ENCODE measurements at places on chromosomes 6 and 20.

GRCh38 chr20:58117944-58118343 lies 110.5 kb downstream of the ANKRD60 start:
- DNase-seq, result no peak

- no peak for DNase-seq
These were observed 83.8 kb downstream of the ATXN1 start for GRCh38 chr6:16677458-16677857.

DNA sequence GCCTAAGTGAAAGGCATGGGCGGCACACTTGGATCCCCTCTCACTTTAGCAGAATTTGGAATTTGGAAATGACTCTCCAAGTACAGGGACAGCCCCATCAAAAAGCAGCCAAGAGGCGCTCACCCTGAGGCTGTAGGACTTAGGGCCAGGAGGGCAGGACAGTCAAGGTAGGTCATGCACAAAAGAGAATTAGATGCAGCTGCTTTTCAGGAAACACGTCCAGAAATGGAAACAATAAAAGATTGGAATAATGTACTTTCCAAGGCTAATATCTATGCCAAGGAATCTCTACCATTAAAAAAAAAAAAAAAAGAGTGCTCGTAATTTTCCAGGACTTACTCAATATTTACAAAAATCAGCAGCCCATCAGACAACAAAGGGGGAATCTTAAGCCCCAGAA lies 19.9 kb downstream of the PREP start:
- DNase-seq, result no peak

GRCh38 chr6:150417899-150418826 lies 49.4 kb downstream of the IYD start:
- DNase-seq, result no peak

DNA sequence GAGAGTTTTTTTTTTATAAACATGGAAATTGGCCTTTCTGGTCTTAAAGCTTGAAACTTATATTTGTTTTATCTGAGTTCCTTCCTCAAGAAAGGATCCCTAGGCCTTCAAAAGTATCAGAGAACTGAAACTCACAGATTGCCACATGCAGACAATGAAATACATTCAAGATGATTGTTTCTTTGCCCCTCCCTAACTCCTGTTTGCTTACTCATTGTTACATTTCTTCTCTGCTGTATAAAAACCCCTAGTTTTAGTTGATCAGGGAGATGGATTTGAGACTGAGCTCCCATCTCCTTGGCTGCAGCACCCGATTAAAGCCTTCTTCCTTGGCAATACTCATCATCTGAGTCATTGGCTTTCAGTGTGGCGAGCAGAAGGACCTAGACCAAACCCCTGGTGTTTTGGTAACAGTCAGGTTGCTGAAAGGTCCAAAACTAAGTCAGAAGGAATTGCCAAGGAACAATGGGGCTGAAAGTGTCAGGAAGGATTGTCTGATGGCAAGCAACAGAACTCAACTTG lies 132.3 kb upstream of the SULF2 start:
- DNase-seq, result no peak

GRCh38 chr6:36858407-36858981 lies 16.1 kb downstream of the PPIL1 start:
- DNase-seq, result no peak

- DNase-seq, result no peak
These were observed 52.8 kb upstream of the FILIP1 start for GRCh38 chr6:75546381-75546780.

DNA sequence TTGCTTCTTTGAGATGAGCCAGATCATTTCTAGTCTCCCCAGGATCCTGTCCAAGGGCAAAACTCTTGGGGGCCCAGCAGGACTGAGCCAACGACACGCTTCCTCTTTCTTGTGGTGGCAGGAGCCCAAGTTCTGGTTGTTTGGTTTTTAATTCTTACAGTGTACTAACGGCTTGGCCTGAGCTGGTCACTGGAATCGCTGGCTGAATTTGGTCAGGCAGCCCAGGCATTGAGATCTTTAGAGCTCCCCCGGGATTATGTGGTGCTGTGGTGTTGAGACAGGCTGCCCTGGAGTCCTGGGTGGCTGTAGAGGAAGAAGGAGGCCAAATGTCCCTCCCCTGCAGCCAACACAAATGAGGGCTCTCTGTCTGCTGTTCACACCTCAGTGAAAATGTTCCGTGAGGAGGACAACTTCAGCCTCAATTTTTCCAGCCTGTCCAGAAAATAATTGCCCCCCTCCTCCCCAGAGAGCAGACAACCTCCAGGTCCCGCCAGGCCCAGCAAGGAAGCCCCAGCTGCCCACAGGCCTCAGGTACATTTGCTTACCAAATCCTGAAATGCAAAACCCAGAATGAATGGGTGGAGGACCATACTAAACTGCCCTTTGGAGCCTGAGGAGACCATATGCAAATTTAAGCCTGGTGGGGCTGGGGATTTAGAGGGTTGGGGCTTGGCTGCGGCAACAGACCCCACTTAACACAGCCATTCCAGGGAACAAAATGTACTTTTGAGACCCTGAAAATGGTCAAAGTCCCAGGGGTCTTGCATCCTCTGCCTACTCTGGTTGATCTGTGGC lies 23.6 kb downstream of the BNIP5 start:
- no peak for DNase-seq

- no peak for DNase-seq
These were observed 7.0 kb downstream of the KCNB1 start for GRCh38 chr20:49475292-49476015.

GRCh38 chr6:72740135-72740534 lies 118.3 kb downstream of the KCNQ5 start:
- no peak for DNase-seq

- peak; percentile 44 for DNase-seq
These were observed 2.0 kb upstream of the DCDC2 start for GRCh38 chr6:24359640-24360454.

DNA sequence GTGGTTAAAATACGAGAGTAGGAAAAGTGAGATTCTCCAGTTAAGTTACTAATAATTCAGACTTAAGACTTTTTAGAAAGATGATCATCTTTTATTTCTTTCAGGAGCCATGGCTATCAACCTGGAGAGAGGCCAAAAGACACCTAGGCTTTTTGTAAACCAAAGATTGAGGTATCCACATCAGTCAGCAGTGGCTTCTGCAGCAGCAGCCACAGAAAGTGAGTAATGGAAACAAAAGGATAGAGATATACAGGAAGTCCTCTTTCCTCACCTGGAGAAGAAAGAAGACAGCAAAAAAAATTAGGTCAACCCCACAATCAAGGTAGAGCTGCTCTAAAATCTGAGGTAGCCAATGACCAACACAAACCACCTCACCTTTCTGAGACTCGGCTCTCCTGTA lies 22.7 kb upstream of the TRIM39 start:
- no peak for DNase-seq

- DNase-seq, result no peak
These were observed 88.2 kb downstream of the RREB1 start for GRCh38 chr6:7196019-7196402.

GRCh38 chr6:155041741-155042279 lies 46.7 kb downstream of the TIAM2 start:
- no peak for DNase-seq

DNA sequence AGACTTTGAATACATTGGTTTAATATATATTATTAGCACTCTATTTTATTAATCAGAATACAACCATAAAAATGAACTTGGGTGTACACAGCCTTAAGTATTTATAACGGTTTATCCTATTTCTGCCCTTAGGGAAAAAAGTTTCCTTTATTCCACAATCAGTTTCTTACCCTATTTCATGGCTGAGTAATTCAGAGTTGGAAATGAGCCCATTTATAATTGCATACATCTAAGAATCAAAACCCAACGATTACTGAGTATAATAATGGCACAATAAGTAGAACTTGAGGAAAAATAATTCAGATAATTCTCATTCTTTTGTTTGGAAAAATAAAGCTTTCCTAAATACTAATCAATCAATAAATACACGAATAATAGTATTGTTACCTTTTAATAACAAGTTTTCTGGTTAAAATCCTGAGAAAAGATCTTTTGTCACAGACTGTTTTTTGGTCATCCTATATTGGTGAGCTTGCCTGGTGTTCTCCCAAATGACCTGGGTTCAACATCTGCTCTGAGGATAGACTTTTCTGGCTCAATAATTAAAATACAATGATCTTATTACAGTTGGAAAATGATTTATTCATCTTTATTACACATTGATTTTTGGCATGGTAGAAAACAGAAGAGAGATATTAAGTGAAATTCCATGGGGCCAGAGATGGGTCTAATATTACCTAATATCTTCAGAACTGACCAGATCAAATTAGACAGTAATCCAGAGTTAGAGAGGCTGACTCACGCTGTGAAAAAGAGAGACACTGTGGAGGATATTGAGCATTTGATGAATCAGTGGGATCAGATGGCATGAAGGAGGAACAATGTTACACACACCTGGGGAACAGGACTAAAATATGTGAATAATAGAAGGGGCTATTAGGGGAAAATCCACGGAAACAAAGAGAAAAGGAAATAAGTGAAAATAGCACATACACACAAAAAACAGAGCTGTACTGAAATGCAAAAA lies 162.1 kb upstream of the TBX18 start:
- no peak for DNase-seq

GRCh38 chr6:134752445-134752844 lies 197.5 kb downstream of the ALDH8A1 start:
- DNase-seq, result no peak

- no peak for DNase-seq
These were observed 94.8 kb upstream of the PHACTR1 start for GRCh38 chr6:12621754-12622153.

- no peak for DNase-seq
These were observed 610.1 kb upstream of the ARID1B start for GRCh38 chr6:156167016-156167624.

DNA sequence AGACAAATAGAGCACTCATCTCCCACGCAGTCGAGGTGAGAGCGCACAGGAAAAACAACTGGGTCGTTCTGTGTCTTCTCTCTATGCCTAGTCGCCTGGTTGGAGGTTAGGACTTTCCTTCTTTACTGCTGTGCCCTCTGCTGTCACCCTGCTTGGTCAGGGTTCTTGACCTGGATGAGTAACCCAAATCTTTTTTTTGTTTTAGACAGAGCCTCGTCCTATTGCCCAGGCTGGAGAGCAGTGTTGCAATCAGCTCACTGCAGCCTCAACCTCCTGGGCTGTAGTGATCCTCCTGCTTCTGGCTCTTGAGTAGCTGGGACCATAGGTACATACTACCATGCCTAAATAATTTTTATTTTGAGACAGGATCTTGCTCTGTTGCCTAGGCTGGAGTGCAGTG lies 24.5 kb downstream of the PRPF6 start:
- no peak for DNase-seq

GRCh38 chr6:11279284-11279689 lies 46.8 kb upstream of the NEDD9 start:
- no peak for DNase-seq

DNA sequence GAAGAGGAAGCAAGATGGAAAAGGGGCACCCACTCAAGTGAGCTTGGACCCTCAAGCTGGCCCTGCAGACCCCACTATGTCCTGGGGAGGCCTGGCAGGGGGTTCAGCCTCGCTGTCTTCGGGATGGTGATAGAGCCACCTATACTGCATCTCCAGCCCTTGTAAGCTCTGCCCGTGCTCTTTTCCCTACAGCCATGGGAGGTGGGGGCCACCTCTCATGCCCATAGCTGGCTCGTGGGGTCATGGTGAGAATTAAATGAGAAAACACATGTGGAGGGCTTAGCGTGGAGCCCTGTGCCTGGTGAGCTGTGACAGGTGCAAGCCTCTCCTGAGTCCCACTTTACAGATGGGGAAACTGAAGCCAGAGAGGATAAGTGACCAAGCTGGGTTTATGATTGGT lies 27.7 kb downstream of the PCK1 start:
- no peak for DNase-seq

- no peak for DNase-seq
These were observed 45.2 kb downstream of the CDC5L start for GRCh38 chr6:44432726-44433125.

GRCh38 chr6:13248053-13248452 lies 80.3 kb downstream of the TBC1D7 start:
- no peak for DNase-seq

DNA sequence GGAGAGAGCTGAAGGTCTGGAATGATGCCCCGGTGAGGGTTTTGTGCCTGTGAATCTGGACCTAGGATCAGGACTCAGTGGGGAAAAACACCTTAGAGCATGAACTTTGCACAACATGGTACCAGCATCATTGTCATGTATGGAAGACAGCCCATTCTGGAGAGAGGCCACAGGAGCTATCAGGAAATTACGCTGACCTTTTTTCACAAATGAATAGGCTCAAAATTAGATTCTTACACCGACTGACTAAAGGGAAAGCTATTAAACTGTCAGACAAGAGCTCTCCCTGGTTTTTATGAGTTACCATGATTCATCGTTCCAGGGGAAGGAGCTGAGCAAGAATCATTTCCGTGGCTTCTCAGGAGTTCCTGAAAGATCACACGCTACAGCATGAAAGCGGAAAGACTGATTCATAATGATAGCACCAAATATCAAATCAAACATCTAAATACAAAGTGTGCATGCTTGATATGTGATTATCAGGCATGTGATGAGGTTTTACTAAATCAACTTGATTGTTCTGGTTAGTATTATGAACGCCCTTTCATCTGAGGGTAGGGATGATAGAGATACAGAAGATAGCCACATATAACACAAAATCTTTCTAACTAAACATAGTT lies 224.9 kb upstream of the SMLR1 start:
- DNase-seq, result no peak

- DNase-seq, result no peak
These were observed 200.5 kb downstream of the SMOC2 start for GRCh38 chr6:168641446-168641845.

GRCh38 chr6:160278311-160278710 lies 19.7 kb upstream of the SLC22A2 start:
- DNase-seq, result no peak

DNA sequence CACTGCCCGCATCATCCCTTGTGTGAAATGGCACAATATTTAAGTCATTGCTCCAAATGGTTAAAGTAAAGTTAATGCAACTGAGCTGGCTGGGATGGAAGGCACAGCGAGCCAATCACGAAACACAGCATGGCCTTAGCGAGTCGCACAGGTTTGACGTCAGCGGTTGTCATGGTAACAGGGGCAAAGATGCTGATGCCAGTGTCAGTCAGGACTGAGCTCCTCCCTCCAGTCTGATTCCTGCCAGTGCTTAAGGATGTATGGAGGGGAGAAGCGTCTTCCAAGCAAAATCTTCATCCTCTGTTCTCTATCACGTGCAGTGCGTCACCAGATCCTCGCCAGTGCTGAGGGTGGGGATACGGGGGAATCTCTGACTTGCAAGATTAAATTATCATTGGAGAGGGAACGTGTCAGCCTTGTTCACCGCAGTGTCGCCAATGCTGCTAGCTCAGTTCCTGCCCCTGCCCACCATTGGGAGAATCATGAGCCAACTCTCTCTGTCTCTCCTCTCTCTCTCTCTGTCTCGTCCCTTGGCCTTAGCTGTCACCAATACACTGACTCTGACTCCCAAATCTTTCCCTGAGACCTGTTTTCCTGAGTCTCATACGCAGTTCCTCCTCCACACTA lies 24.5 kb downstream of the TSPYL4 start:
- no peak for DNase-seq

Measured in activated gamma-delta T cell (primary cell).